ENCODE measurements at places on chromosomes 1 and 21. TPM values are rescaled to one million over a fixed set of nuclear protein-coding genes. Genes with fewer than 3 reads are reported as not detected.

Gene BCL2L15
- 1.8 TPM for total RNA-seq

Gene CD247
- total RNA-seq = 8.9 TPM

Gene TRIM45
- 1.7 TPM for total RNA-seq

DNA sequence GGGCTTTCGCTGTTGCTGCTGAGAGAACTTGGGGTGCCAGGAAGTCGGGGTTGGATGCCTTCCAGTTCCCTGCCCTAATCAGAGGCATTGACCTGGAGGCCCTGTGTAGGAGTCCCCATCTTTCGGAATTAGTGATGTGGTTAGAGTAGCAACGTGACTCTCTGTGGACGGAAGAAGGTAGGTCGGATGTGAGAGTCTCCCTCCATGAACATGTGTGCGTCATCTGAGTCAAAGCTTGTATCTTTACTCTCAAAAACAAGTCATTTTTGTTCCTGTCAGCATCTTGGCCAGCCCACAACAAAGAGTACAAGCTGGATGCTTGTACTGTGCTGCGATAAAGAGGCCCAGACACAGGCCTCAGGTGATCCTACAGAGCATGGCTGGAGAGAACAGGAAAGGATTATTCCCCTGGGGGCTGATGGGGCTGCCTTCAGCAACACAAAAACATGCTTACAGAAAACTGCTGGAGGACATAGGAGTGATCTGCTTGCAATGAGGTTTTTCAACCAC is 31.0 kb upstream of the IL10 start:
- DNase-seq = no peak

DNA sequence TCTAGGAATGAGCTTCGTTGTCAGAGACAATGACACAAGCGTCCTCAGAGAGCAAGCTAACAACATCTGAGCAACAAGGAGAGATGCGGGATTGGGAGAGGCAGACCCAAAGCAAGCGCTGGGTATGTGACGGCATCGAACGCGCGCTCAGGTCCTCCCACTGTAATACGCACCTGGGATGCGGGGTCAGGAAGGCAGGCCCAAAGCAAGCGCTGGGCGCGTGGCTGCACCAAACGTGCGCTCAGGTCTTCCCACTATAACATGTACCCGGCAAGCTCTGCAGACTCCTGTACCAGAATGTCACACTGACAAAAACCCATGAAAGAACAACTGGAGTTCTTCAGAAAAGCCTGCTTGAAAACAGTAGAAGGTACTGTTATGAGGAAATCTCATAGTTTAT is 653.8 kb downstream of the SMYD3 start:
- no peak for DNase-seq

GRCh38 chr1:92901126-92901525 is 60.1 kb downstream of the DIPK1A start:
- DNase-seq = no peak

DNA sequence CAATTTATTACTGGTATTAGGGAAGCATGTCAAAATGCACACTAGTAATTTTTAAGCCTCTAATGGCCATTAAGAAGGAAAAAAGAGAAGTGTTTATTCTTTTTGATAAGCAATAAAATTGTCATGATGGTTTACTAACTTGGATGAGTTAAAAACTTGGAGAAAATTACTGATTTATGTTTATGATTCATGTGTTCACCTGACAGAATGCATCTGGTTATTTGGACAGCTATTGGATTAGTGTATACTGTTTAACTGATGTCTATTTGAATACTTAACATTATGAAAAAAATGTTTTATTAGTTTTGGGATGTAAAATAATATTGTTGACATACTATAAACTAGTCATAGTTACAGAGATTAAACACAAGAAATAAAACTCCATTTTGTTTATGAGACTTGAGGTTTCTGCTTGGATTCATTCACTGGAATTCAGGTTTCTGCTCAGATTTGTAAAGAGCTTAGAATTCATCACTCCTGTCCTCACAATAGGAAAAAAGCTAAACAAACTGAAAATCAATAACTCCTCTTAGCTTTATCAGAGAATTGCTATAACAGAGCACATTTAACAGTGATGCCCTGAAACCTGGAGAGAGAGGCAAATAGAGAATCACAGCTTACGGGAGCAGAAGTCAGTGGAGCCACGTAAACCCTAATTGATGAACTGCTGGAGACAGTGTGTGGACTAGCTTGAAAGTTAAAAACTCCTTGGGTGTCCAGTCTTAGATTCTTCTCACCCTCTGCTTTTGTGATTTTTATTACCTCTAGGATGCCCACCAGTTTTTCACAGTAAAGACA is 56.7 kb downstream of the RALGPS2 start:
- no peak for DNase-seq

DNA sequence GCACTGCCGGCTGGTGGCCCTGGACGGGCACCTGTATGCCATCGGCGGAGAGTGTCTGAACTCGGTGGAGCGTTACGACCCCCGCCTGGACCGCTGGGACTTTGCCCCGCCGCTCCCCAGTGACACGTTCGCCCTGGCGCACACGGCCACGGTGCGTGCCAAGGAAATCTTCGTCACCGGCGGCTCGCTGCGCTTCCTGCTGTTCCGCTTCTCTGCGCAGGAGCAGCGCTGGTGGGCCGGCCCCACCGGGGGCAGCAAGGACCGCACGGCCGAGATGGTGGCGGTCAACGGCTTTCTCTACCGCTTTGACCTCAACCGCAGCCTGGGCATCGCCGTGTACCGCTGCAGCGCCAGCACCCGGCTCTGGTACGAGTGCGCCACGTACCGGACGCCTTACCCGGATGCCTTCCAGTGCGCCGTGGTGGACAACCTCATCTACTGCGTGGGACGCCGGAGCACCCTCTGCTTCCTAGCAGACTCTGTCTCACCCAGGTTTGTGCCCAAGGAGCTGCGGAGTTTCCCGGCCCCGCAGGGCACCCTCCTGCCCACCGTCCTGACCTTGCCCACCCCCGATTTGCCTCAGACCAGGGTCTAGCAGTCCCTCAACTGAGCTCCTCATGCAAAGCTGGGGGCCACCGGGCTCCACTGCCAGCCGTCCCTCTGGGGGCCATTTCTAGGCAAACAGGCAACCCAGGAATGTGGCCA is 2.1 kb downstream of the KLHDC7A start:
- no peak for DNase-seq

- DNase-seq = no peak
These were observed 47.8 kb upstream of the SRSF10 start for GRCh38 chr1:24027838-24028468.

DNA sequence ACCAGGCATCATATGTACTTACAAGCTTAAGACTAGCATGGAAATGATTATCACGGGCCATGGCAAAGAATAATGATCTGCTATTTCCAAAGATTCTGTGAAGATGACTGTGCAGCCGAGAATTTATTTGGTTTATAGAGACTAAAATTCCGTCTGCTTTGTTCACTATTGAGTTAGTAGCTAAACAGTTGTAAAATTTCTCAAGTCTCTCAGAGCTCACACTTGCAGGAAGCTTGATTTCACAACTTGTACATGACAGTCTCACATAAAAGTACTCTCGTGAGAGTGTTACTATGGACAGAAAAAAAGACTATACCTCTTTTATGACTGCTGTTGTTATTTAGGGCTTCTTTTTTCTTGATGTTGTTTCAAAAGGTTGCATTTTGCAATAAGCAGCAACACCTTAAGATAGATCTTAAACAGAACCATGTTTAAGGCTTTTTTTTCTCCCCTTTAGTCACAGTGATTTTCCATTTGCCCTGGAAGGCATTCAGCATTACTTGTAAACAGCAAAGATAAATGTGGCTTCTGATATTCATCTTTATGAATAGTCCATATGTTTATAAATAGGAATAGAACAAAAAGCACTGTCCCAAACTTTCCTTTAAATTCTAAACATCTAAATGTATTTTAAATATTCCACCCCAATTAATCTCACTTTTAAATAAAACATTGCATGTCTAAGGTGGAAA is 24.8 kb downstream of the ST6GALNAC5 start:
- no peak for DNase-seq

DNA sequence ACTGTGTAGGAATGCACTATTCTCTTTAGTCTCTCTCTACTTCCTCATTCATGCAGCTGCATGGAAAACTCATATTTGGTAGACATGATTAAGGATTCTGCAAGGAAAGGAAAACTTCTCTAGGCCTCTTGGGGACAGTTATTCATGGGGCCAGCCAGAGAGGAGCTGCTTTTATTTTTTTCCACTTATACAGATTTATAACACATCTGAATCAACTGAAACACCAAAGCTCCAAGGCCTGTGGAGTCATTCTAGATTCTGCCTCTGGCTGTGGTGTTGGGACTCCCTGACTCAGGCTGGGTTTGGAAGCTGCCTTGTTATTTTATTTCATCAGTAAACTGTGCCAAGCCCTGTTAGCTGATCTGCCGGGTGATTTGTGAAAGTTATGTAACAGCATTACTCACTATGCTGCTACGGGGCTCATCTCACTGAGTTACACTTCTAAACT is 83.9 kb upstream of the EDEM3 start:
- DNase-seq = no peak

- DNase-seq = peak; percentile 64
These were observed 738 bp upstream of the CDC42BPA start for GRCh38 chr1:227318853-227319607.

DNA sequence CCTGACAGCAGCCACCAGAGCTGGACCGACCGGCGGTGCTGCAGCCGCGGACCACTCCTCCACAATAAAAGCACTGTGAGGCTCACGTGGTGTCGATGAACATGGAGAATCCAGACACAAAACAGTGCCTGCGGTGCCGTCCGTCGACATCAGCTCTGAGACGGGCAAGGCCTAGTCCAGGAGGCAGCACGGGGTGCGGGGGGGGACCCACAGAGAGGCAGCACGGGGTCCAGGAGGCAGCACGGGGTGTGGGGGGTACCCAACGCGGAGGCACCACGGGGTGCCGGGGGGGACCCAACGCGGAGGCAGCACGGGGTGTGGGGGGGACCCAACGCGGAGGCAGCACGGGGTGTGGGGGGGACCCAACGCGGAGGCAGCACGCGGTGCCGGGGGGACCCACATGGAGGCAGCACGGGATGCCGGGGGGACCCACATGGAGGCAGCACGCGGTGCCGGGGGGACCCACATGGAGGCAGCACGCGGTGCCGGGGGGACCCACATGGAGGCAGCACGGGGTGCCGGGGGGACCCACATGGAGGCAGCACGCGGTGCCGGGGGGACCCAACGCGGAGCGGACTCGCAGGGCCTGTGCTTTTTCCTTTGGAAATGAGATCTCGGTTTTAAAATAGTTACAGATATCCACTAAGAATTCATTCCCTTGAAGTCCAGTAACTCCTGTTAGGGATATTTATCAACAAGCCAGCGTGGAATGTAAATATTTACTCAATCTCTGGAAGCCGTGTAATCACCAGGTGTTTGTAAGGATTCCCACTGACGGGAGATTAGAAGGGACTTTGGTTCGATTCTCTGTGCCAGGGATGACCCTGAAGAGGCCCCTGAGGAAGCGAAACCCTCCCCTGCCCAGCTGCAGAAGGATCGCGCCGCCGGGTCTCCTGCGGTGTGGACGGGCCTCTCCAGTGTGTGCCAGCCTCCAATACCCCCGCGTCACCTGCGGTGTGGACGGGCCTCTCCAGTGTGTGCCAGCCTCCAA is 52.1 kb downstream of the COL6A1 start:
- DNase-seq = peak; percentile 62

DNA sequence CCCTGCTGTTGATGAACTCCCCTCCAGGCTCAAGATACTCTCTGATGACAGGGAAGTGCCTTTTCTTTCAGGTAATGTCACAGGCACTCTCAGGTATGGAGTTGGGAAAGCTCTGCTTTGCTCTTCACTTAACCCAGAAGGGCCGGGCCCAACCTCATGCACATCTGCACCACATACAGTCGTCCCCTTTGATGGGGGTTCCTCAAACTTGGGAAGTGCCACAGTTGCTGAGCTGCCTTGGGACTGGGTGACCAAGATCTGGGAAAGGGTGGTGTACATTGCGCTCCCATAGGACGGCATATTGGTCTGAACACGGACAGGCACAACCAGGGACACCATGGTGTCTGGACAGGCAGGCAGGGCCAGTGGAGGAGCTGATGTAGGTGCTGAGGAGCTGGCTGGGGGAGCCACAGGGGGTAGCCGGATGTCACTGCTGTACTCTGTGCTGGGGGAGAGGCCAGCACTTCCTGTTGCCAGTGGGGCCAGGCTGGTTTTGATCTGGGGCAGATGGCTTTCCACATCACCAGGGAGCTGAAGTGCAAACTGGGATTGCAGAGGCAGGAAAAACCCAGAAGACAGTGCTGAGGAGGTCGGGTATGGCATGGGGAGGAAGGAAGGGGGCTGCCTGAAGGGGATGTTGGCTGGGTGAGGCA is 96.2 kb upstream of the EDN2 start:
- DNase-seq = no peak

DNA sequence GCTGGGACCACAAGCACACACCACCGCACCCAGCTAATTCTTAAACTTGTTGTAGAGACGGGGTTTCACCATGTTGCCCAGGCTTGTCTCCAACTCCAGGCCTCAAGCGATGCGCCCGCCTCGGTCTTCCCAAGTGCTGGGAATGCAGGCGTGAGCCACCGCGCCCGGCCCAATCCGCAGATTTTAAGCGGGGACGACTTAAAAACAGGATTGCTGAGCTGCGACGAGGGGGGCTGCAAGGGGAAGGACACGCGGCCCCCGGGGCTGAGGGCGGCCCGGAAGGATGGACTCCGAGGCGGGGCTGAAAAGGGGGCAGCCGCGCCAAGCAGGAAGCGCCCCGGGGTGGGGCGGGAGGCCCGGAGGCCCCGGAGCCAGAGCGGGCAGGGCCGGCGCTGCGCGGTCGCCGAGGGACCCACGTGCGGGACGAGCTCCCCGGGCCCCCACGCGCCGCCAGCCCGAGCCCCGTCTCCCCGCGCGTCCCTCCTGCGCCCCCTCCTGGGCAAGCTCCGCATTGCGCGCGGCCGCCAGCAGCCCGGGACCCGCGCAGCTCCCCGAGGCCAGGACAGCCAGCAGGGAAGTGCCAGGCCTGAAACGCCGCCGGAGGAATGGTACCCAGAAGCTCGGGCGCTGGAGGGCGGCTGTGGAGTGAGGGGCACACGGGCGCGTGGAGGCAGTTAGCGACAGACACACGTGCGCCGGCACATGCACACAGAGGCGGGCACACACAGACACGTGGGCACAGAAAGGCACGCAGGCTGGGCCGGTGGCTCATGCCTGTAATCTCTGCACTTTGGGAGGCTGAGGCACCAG is 5.5 kb upstream of the PRKCZ start:
- peak; percentile 87 for DNase-seq

DNA sequence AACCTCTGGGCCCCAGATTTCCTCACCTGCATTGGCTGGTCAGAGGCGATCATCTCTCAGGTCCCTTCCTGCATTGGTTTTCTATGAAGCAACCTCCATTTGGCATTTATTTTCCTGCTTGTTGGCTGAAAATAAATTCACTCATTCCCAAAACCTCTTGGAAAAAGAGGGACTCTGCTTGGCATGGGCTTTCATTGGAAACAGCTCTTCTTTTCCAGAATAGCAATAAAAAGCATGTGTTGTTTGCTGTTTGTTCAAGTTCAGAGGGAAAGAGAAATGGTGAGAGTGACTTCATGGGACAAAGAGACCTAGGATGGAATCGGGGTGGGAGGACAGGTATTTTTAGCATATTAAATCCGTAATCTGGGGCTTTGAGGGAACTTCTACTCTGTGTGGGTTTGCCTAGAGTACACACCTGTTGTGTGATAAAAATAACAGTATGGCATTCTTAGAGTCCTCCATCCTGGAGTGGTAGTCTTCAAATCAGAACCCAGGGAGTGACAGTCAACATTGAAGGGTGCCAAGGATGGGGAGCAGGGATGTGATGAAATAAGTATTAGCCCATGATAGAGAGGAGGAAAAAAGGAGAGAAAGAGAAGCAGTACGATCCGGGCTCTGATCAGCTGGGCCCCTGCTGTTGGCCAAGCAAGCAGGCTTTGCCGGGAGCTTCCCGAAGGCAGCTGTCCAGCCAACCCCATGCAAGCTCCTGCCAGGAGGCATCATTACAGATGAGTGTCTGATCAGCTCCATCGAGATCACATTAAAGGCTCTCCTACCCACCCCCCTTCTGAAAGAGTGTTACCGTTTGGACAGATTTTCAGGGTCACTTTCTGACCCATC is 131.9 kb upstream of the NFIA start:
- no peak for DNase-seq
